Thymus (tissue), 14 donors: ENCODE measurements at places on chromosomes 11 and 22.

- DNase-seq = peak; percentile 61
Measured at GRCh38 chr22:43142880-43143562, at the start of gene MCAT. TSS of gene MCAT (minus strand) at chr22:43143398. CDS start at chr22:43143348, 50 bp downstream.

DNA sequence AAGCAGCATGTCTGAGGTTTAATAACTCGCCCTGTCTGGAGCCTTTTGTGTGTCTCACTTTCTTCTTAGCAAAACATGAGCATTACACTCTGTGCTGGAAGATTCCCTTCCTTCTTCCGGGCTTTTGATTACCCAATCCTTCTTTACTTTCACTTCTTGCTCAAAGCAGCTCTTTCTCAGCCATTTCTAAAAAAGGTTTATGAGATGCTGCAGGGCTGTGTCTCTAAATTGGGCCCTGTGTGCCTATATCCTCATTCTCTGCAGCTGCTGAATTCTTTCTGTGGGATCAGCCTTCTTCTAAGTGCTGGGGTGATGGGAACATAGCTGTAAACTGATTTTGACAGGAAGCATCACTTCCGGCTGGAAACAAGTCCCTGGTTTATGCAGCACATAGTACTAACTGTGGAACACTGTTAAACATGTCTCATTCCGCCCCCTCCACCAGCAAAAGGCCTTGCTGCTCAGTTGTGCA is 71.8 kb downstream of the PIWIL4 start:
- DNase-seq = no peak

GRCh38 chr11:118886681-118887111 is 3.0 kb downstream of the CXCR5 start:
- no peak for DNase-seq

DNA sequence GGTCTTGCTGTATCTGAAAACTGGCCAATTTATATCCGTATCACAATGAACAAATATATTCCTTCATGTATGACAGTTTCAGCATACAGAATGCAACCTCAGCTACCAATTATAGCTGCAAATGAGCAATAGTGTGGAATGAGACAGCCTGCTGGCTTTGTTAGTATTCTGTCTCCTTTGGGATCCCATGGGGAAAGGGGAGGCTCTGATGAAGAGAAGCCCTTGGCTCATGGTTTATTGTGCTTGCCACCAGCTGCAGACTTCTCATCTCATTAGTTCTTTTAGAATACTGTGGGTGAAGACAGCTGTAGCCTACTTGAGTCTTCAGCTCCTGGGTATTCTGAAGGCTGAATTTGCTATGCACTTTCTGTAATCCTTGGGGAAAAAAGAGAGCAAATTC is 42.4 kb downstream of the PITPNB start:
- DNase-seq = no peak

DNA sequence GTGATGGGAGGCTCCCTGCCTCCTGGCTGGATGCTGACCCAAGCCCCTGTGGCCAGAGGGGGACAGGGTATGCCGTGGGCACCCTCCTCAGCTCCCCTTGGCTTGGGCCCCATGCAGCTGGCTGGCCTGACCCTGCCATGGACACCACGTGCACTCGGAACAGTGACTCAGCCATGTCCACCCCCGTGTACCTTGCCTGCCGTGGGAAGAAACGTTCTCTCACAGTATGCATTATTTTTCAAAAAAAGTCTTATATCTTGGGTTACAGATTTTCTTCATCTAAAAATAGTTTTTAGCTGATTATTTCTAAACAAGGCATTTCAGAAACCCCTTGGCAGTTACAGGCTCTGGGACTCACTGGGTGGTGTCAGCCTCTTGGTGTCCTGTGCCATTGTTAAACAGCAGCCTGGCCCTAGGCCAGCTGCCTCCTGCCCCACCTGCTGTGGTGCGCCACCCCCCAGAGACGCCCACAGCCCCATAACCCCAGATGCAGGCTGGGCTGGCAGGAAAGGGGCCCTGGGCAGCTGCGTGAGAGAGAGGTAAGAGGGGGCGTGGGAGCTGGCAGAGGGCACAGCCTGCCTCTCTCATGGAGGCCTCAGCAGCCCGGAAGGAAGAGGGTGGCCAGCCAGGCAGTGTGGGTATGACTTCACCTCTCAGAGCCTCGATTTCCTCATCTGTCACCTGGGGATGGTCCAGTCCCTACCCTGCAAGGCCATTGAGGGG is 99.8 kb downstream of the MORC2 start:
- DNase-seq = no peak

DNA sequence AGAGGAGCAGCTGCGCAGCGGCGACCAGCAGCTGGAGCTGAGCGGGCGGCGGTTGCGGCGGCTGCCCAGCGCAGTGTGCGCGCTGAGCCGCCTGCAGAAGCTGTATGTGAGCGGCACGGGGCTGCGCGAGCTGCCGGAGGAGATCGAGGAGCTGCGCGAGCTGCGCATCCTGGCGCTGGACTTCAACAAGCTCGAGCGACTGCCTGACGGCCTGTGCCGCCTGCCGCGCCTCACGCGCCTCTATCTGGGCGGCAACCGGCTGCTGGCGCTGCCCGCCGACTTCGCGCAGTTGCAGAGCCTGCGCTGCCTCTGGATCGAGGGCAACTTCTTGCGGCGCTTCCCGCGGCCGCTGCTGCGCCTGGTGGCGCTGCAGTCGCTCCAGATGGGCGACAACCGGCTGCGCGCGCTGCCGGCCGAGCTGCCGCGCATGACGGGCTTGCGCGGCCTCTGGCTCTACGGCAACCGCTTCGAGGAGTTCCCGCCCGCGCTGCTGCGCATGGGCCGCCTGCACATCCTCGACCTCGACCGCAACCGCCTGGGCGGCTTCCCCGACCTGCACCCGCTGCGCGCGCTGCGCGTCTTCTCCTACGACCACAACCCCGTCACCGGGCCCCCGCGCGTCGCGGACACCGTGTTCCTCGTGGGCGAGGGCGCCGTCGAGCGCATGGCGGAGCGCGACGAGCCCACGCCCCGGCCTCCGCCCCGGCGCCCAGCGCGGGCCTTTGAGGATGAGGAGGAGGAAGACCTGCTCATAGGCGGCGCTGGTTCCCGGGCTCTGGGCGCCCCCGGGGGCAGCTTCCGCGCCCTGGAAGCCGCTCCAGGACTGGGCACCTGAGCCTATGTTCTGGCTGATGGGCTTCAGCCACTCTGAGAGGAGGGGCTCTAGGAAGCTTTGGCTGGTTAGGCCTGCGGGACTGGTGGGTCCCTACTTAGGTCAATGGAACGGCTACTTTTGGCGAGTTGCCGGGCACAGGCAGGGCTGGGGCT is 787 bp downstream of the LRRC10B start:
- DNase-seq = peak; percentile 52

GRCh38 chr11:102780491-102780918 is at the start of gene MMP10:
TSS of gene MMP10 (minus strand) at chr11:102780628. CDS start at chr11:102780591, 37 bp downstream.
- no peak for DNase-seq

- peak; percentile 15 for DNase-seq
Measured at GRCh38 chr11:61333550-61334433, 764 bp downstream of the TKFC start.

DNA sequence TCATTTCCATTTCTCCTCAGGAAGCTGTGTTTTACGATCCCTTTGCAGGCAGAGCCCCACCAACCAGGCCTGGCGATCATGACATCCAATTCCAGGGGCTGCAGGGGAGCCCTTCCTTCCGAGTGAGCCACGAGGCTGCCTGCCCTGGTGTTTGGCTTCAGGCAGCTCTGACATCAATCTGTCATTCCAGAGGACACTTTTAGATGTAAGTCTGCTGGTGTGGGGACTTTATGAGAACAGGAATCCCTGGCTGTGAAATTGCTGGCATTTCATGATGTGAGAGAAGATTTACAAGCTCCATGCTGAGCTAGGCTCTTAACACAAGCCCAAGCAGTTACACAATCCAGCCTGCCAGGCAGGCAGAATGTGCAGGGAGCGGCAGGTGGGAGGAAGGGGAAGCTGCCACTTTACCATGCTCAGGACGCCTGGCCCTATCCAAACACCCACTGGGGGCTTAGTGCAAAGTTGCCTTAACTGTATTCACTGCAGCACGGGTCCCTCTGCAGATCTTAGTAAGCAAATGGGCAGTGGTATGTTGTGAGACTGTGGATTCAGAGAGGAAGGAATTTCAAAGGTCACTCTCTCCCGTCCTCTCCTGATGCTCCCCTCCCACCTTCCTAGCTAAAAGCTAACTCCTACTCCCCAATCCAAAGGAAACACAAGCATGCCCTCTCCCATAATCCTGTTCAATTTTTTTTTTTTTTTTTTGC is 43.4 kb upstream of the MICAL2 start:
- no peak for DNase-seq

GRCh38 chr22:17785185-17786184 is 11.2 kb upstream of the BID start:
- DNase-seq = no peak

DNA sequence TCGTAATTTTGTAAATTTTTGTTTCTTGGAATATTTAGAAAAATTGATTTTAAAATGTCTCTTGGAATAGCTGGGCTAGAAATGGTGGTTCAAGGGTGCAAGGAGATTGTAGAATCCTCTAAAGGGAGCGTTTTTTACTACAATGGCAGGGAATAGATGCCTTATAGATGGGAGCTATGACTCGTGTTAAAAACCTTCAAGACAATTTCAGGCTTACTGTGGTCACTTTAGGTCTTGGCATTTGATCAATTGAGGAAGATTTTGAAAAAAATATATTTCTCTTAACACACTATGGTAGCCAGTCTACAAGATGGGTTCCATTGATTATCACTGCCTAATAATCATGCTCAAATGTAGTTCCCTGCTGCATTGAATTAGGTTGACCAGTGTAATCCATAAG is 25.0 kb downstream of the METTL15 start:
- DNase-seq = no peak

- no peak for DNase-seq
Measured at GRCh38 chr11:59841514-59841913, 3.8 kb downstream of the CBLIF start.

DNA sequence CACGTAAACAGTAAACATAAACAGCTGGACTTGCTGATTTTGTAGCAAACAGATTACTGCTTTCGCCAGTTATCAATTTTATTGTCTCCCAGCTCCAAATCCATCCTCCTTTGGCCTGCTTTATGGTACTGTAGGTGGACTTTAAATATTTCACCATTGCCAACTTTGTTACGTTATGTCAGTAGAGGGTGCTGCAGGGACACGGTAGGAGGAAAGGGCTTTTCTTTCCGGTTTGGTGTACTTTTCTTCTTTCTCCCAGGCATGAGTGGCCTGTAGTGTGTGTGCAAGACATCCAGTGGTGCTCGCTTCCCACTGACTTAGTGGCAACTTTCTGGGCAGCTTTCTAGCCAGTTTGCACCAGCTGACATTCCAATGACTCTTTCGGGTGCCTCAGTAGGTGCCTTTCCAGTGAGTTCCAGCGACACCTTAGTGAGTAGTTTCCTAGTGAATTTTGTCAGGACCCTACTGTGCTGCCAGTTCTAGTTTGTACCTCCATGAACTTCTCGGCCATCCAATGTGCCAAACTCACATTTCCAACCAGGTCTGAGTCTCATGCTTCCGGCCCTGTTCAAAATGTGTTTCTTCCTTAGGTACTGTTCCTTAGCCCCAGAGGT is 267.6 kb upstream of the TENM4 start:
- no peak for DNase-seq

DNA sequence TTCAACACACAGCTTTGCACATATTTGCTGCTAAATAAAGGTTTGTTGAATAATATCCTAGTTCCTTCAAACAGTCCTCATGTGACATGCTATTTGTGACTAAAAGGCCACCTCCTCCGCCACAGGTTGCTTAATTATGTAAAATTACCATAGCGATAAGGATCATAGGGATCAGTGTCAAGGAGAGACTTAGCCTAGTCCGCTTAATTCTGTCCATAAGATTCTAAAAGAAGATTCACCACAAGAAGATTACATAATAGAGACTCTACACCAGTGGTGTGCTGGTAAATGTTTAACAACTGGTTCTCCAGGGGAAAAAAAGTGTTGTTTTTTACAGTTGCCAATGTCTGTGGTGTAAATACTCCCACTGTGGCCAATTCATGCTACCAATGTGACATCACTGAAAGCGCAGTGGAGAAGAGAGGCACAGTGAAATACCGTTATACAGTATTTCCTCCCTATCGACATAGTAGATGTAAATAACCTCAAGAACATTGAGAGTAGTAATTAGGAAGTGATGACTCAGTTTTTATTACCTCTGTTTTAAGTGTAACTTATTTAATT is 4.2 kb upstream of the CHRDL2 start:
- DNase-seq = no peak

- no peak for DNase-seq
Measured at GRCh38 chr22:30918761-30919160, 49.8 kb downstream of the MORC2 start.

GRCh38 chr11:120956710-120957495 is 67.0 kb upstream of the TBCEL start:
- DNase-seq = no peak

DNA sequence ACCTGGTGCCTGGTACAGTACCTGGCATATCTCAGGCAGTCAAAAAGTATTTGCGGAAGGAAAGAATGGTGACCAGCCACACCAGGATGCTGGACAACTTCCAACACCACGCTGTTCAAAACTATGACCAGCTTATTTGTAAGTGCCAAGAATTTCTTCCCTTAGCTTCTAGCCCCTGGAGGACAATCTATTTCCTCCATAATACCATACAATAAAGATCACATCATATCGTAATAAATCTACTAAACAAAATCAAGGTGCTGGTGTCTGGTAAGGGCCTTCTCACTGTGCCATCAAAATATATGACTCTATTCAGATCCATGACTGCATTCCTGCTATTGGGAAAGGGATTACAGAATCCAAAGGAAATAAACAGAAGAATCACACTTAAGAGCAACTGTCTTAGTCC is 51.5 kb downstream of the ALG9 start:
- no peak for DNase-seq

DNA sequence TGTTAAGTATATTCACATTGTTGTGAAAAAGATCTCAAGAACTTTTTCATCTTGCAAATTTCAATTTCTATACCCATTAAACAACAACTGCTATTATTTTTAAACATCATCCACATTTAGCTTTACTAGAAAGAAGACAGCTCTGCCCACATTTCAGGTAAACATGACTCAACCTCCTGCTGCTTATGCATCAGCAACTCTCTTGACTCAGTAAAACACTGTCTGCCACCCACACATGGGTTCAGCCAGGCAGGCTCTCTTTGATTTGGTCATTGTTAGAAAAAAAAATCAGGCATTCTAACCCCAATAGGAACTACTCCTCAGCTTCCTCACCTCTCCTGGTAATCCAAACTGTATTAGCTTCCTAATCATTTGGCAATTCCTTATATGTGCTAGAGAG is 5.1 kb upstream of the ENDOD1 start:
- no peak for DNase-seq
